G401 (cell line): ENCODE measurements at places on chromosomes 2 and 18. TPM values are rescaled to one million over a fixed set of nuclear protein-coding genes. Genes with fewer than 3 reads are reported as not detected.

- no peak for DNase-seq
Measured at GRCh38 chr2:151437630-151438029, 27.9 kb downstream of the RIF1 start.

- DNase-seq = no peak
Measured at GRCh38 chr2:176280867-176281658, 11.8 kb downstream of the MTX2 start.

GRCh38 chr18:13403786-13404549, 185.4 kb downstream of the LDLRAD4 start:
- DNase-seq = no peak

DNA sequence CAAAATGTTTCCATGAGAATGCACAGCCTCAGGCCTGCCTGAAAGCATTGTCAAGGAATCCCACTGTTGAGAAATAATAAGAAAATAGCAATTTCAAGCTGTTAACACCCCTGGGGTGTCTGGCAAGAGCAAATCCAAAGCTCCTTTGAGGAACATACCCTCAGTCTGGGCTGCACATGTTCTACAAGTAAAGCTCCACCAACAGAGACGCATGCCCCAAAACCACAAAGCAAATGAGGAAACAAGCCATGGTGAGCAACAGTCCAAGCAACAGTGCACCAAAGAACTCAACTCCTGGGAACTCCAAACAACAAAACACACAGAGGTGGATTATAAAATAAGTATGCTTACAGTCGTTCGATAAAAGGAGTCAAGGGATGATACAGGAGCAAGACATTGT, 40.3 kb downstream of the CYP27C1 start:
- DNase-seq = no peak

Gene PSMA8
- not detected in 2 replicates for total RNA-seq

- DNase-seq = no peak
Measured at GRCh38 chr2:168825126-168825525, 22.7 kb downstream of the NOSTRIN start.

- DNase-seq = peak; percentile 49
Measured at GRCh38 chr2:101736233-101736632, 38.7 kb downstream of the MAP4K4 start.

Gene SLC9A2
- not detected in 2 replicates for total RNA-seq

Gene CPLX4
- not detected in 2 replicates for total RNA-seq

DNA sequence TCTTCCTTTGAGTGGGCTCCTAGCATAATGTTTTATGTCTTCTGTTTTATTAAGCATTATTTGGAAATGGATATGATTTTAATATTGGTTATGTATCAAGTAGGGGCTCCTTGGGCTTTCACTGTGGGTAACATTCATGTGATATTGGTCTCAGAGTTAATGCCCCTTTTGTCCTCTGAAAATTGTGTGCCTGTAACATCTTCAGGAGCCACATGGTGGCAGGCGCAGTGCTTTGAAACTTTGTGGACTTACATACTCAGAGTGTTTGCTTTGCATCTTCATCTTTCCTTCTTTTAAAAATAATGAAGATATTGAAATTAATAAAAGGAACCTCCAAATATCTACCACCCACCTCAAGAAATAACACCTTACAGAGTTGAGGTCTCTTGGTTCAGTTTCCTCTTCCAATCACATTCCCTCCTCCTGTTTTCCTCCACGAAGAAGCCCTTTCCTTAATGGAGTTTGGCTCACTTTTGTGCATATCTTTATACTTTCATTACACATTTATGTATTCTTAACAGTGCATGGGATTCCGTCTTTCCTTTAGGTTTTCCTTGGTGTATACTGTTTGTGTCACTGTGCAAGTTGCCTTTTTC, 73.5 kb downstream of the LIMS1 start:
- DNase-seq = peak; percentile 28

Gene MAP3K19
- not detected in 2 replicates for total RNA-seq

DNA sequence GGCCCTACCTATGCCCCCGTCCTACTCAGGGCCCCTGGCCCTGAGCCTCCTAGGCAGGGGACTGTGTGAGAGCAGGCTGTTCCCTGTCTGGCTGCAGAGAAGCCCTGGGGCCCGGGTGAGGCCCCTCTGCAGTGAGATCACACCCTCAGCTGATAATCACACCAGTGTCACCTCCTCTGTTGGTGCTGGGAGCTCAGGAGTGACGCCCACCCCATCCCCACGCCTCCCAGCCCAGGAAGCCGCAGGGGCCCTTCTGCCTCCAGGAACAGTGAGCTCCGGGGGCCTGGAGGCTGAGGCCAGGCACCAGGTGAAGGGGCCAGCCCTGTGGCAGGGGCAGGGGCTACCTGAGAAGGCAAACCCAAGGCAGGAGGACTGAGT, 20.0 kb downstream of the KCNIP3 start:
- no peak for DNase-seq

DNA sequence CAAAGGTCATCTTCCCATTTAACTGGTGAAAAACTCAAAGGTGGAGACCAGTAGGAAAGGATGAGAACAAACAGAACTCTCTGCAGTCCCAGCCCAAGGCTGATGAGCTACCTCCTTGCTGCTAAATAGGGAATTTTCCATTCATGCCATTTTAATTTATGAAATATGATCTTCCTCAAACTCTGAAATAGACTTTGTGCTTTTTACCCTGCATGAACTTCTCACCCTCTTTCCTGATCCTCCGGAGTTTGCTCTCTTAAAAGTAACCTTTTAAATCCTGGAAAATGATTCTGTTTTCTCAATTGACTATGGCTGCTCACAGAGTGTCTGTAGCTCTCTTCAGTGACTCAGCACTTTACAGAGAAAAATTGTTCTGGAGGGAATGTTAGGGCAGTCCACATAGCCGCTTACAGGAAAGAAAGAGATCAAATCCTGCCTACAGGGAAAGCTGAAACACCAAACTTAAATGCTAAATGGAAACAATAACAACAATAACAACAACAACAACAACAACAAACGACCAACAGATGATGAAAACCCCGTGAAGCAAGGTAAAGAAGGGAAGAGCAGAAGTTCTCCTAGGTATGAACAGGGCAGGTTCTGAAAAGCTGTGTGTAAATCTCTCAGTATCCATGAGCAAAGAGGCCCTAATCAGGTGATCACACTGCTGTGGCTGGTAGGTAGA, 79.8 kb upstream of the SESTD1 start:
- DNase-seq = no peak

DNA sequence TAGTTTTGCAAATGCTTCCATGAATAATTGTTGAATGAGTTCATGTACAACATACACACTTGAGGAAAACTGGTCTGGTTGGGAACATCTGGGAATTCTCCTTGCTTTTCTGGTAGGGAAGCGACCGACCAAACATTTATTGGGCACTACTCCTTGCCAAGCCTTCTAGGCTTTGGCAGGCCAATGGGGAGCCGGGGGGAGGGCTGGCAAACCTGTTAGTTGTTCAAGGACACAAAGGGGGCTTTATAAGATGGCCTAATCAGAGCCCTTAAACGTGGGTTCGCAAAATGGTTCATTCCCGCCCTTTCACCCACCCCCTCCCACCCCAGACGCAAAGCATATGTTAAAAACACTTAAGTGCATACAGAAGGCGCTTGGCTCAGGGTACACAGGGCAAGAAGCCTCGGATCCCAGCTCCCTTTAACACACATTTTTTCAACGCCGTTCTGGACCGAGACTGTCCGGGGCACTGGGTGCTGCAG, 844 bp upstream of the VSNL1 start:
- peak; percentile 54 for DNase-seq

GRCh38 chr2:18454692-18455235, 105.7 kb downstream of the RDH14 start:
- DNase-seq = no peak
